ENCODE measurements at places on chromosomes 5 and 9. TPM values are rescaled to one million over a fixed set of nuclear protein-coding genes. Genes with fewer than 3 reads are reported as not detected.

ADAMTSL2 gene
- total RNA-seq = 1.1 TPM

CBY3 gene
- total RNA-seq = 2.3 TPM

CHSY3 gene
- 2.3 TPM for total RNA-seq

SVEP1 gene
- total RNA-seq = 0.63 TPM

TERT gene
- total RNA-seq = 36.2 TPM

F2RL1 gene
- total RNA-seq = 27.1 TPM

PCDHGA12 gene
- 3.5 TPM for total RNA-seq

KCNN2 gene
- total RNA-seq = 24.7 TPM

CCDC192 gene
- 1.3 TPM for total RNA-seq

CARTPT gene
- not detected for total RNA-seq

TJP2 gene
- total RNA-seq = 234 TPM

ECM2 gene
- not detected for total RNA-seq

MYOT gene
- not detected for total RNA-seq
